Right lung (tissue), 10 donors: ENCODE measurements at places on chromosomes 2 and 18. TPM values are rescaled to one million over a fixed set of nuclear protein-coding genes. Genes with fewer than 3 reads are reported as not detected.

The PROC gene
- polyA plus RNA-seq: 5.5 TPM

- DNase-seq: no peak
Measured at GRCh38 chr2:64015898-64016297, 3.3 kb downstream of the VPS54 start.

The RIF1 gene
- polyA plus RNA-seq: 48.7 TPM

GRCh38 chr2:54067851-54068375, 47.5 kb upstream of the ACYP2 start:
- no peak for DNase-seq

DNA sequence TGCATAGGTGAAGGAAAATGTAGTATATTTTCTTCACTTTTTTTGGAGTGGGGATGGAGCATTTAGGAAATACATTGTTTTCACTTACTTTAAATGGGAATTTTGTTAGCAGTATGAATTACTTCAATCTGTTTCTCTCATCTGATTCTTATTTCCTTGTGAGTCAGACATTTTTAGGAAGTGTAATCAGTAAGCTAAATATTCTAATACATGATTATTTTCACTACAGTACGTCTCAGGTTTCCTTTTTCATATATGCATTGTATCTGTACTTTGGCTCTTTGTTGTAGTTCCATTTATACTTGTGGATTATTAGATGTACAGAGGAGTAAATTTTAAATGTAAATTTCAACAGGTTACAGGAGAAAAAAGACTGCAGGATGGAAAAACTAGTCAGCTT, 27.9 kb downstream of the GPD2 start:
- no peak for DNase-seq

DNA sequence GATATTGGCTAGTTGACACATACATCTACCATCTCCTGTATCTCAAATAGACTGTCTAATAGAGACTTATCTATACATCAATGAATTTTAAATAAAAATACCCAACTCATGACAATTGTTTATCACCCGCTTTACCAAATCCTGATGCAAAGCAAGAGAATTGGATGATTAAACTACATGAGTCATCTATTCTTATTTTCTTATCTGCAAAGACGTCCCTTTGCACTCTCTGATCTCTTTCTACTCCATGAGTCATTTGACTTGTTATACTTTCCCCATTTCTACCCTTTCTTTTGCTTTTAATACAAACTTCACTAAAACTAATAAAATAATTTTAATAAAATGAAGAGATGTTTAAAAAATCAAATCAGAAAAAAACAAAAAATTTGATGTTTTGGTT, 261.7 kb upstream of the MAP2 start:
- DNase-seq: no peak

GRCh38 chr2:85496436-85496835, 42.5 kb upstream of the MAT2A start:
- DNase-seq: no peak

- no peak for DNase-seq
Measured at GRCh38 chr18:8504880-8505435, 104.3 kb upstream of the RAB12 start.

DNA sequence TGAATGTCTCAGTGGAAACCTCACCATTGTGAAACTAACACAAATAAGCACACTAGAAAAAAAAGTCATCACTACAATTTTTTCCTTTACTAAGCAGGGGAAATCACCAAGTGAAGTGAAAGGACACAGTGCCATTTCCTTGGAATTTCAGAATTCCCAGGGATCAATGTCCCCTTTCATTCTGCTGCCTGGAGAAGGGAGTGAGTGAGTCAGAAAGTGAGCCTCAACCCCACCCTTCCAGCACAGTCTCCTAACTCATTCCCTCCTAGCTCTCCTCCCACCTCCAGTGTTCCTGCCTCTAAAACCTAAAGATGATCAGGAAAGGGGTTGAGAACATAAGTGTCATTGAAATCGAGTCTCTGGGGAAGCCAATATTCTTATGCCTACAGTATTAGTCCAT, 608.5 kb downstream of the RNF144A start:
- DNase-seq: no peak

DNA sequence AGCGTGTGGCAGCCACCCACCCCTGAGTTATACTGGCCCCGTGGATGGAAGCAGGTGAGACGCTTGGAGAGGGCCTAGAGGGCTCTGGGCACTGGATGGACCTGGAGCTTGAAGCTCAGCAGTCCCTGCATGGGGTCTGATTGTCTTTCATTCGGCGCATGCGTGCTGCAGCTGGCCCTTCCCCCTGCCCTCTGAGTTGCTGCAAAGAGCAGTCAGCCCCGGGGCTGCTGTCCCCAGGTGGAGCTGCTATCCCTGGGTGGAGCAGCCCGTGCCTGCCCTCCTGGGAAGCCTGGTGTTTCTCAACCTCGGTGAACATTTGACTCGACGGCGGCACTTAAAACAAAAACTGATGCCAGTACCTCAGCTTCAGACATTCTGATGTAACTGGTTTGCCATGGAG, 29.6 kb downstream of the IGFBP5 start:
- no peak for DNase-seq

- no peak for DNase-seq
Measured at GRCh38 chr18:49490246-49490762, 3.3 kb upstream of the C18orf32 start.

GRCh38 chr2:201223089-201224073, 37.0 kb upstream of the CASP8 start:
- no peak for DNase-seq

- no peak for DNase-seq
Measured at GRCh38 chr2:216789081-216789480, 70.8 kb downstream of the TNP1 start.
